ENCODE measurements at places on chromosomes 4 and X. TPM values are rescaled to one million over a fixed set of nuclear protein-coding genes. Genes with fewer than 3 reads are reported as not detected.

DNA sequence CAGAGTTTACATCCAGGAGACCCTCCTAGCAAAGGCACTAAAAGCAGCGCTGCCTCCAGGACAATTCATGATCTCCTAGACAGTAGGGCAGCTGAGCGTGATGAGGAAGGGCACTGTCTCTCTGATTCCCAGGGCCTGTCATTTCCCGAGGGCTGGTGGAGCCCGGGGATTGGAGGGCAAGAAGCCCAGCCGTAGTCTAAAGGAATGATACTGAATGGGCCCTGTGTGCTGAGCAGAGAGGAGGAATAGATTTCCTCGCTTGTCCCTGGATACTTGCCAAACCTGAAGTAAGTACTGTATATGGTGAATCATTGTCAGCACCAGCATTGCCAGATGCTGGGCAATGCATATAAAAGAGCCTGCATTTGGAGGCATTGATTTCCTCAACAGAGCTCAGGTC is 88.0 kb upstream of the SLITRK2 start:
- no peak for ATAC-seq

The PTCHD1 gene
- under 0.01 TPM for total RNA-seq

The PARM1 gene
- total RNA-seq: 1.8 TPM

GRCh38 chrX:135273162-135273561 is 21.3 kb downstream of the ETDA start:
- no peak for ATAC-seq

The CT45A1 gene
- not detected for total RNA-seq

GRCh38 chr4:54224996-54225597 is 4.0 kb upstream of the PDGFRA start:
- no peak for ATAC-seq
